ENCODE measurements at places on chromosomes 1 and 21.

DNA sequence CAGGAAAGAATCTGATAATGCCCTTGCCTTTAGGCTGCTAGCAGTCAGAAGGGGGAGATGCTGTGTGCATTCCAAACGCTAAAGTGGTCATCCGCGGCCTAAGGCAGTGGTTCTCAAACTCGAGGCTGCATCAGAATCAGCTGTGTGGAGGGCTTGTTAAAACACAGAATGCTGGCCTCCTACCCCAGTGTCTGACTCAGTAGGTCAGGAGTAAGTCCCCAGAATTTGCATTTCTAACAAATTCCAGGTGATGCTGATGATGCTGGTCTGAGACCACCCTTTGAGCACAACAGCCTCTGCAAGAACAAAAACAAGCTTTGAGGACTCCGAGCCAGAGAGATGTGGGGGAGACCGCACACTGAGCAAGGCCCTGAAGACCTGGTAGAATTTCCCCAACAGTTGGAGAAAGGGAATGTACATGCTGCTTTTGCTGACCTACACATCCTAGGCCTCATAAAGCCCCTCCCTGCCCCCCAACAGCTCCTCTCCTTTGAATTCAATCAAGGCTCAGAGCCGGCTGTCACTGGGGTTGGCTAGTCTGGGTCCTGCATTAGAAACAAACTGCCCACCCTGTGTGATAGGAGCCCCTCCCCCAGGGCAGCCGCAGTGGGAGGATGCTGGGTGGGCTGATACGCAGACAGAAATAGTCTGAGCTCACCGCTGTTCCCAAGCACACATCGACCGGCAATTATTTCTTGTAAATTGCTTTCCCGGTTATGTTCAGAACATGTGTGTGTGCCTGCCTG lies 27.1 kb downstream of the SHISAL2A start:
- H3K4me1 ChIP-seq = peaks cover 18% of the 10 kb centered on the region
- no peak overlapping the region for H3K4me3 ChIP-seq
- no peaks in the 10 kb centered on the region for H3K27me3 ChIP-seq
- no peak overlapping the region for H3K27ac ChIP-seq
- no peaks in the 10 kb centered on the region for H3K36me3 ChIP-seq
- DNase-seq = no peak

- DNase-seq = no peak
- H3K36me3 ChIP-seq = peaks cover 17% of the 10 kb centered on the region
- H3K4me3 ChIP-seq = peak overlapping the region; percentile 63
- no peaks in the 10 kb centered on the region for H3K27me3 ChIP-seq
- H3K27ac ChIP-seq = peak overlapping the region; percentile 73
- peaks cover 34% of the 10 kb centered on the region for H3K4me1 ChIP-seq
These were observed 360 bp downstream of the GJC2 start for GRCh38 chr1:228150120-228150460.

DNA sequence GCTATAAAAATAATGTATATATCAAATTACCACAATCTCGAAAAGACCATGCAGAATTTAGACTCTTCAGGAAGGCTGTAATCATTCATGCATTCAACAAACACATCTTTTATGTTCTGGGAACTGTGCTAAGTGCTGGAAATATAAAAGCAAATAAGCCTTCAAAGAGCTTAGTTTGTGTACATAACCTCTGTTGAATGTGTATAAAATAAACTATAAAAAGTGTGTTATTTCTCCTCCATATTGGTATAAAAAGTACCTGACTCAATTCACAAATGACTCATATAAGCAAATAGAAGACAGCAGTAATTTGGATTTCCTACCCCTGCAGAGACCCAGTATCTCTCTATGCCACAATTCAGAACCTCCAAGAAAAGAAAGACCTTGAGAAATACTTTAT lies 36.8 kb downstream of the RAB3GAP2 start:
- no peaks in the 10 kb centered on the region for H3K4me1 ChIP-seq
- H3K36me3 ChIP-seq = peaks cover 4% of the 10 kb centered on the region
- H3K4me3 ChIP-seq = no peak overlapping the region
- H3K27me3 ChIP-seq = no peaks in the 10 kb centered on the region
- H3K27ac ChIP-seq = no peak overlapping the region

GRCh38 chr21:31917108-31917507 lies 44.3 kb downstream of the HUNK start:
- H3K36me3 ChIP-seq = no peaks in the 10 kb centered on the region
- H3K27ac ChIP-seq = no peak overlapping the region
- no peaks in the 10 kb centered on the region for H3K27me3 ChIP-seq
- H3K4me3 ChIP-seq = no peak overlapping the region

DNA sequence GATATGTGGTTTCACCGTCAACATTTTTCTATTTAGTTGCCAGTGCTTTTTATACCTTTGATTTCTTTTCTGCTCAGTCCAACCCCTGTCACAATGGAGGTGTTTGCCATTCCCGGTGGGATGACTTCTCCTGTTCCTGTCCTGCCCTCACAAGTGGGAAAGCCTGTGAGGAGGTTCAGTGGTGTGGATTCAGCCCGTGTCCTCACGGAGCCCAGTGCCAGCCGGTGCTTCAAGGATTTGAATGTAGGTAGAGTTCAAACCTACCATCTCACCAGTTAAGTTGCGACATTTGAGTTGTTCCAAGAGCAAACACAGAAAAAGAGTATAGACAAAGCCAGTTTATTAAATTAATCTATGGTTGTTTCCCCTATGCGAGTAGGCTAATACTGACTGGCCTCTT lies 161.3 kb downstream of the CRB1 start:
- no peaks in the 10 kb centered on the region for H3K4me1 ChIP-seq
- H3K36me3 ChIP-seq = no peaks in the 10 kb centered on the region
- no peaks in the 10 kb centered on the region for H3K27me3 ChIP-seq
- no peak overlapping the region for H3K4me3 ChIP-seq
- DNase-seq = no peak

Measured in HepG2 (cell line).